ENCODE measurements at places on chromosomes 7 and 10.

GRCh38 chr7:94676431-94676830, 20.5 kb upstream of the SGCE start:
- DNase-seq, result no peak

DNA sequence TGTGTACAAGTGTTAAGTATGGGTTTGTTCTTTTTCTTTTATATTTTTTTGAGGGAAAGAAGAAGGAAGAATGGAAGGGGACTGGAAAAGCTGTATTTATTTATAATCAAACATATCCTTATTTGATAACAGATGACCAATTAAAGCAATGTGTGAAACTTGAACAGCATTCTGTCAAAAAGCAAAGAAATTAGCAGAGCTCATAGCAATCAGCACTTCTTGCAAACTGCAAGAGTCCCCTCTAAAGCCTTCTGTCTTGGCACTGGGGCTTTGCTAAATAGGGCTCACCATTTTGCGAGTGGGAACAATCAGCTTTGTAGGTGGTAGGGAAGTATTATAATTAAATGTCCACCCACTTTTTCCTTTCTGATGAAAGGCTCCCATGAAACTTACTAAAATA, 164.9 kb upstream of the LRRTM3 start:
- DNase-seq, result no peak

- no peak for DNase-seq
Observed at GRCh38 chr10:12635127-12635541, 285.8 kb downstream of the CAMK1D start.

DNA sequence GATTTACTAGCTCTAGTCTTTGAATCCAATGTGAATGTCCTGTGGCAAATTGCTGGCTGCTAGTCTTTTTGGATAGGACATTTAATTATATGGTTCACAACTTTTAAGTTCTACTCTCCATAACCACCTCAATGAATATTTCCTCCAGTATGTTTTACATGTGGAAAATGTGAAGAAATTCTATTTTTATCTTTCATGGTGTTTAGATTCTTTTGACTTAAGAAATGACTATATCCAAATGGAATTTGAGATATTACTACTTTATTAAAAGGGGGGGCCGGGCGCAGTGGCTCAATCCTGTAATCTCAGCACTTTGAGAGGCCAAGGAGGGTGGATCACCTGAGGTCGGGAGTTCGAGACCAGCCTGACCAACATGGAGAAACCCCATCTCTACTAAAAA, 202.0 kb downstream of the ARL4A start:
- DNase-seq, result no peak
